Memory B cell (primary cell): ENCODE measurements at places on chromosomes 16 and 17.

GRCh38 chr17:74149597-74150427, 53.7 kb upstream of the RPL38 start:
- no peak for DNase-seq

GRCh38 chr16:57663917-57664661, 4.0 kb upstream of the ADGRG3 start:
- no peak for DNase-seq

DNA sequence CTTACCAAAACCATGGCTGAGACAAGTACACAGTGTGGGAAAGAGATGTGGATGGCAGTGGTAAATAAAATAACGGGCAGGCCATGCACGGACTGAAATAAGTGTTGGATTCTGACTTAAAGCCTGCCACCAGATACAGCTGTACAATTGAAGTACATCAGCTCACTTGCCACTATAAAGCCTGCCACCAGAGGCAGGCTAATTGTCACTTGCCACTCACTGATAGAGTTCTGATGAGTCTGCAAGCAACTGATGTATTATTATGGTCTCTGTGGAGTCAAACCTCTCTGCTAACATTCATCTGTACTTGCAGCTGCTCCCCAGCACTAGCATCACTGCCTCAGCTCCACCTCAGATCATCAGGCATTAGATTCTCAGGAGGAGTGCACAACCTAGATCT, 93.0 kb downstream of the CYTH1 start:
- no peak for DNase-seq

DNA sequence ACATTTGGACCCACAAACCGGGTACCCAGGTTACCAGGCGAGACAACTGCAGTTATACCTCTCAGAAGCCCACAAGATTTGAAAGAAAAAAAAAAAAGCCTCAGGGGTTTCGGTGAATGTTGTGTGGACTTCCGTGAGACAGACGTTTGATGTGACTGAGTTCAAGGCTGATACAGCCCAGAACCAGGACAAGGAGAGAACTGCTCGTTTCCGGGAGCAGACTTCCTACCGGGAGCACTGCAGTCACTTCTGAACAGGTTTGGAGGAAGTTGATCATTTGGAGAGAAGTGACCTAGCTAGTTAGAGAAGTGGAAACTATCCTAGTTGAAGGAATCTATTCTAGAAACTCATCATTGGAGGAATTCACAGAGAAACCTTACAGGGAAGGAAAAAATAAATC, 847 bp downstream of the CKLF start:
- no peak for DNase-seq

GRCh38 chr17:5078106-5079028, at the start of gene ZFP3:
Gene ZFP3 (plus strand): TSS chr17:5078467. CDS start chr17:5091505, 13,038 bp downstream.
- DNase-seq, result peak; percentile 72

- DNase-seq, result no peak
These were observed 5.8 kb downstream of the CDIPT start for GRCh38 chr16:29857133-29857760.

DNA sequence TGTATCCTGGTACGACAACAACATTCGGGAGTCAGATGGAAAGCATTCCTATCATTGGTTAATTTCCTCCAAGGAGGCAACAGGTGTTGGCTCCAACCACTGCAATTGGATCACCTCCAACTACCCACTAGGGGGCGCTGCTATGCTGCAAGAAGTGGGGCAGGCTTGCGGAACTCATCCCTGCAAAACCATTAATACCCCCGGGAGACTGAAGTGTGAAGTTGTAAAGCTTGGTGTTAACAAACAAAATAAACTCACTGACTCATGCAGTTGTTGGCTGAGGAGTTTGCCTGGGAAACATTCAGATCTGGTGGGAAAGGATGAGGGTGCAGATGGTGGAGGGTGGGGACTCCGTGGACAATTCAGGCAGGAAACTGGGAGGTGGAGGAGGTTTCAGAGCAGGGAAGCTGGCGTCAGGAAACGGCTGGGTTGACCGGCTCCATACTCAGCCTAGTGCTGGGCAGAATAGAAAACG, 84.9 kb downstream of the HS3ST2 start:
- peak; percentile 36 for DNase-seq

GRCh38 chr16:85514295-85514597, 98.9 kb upstream of the GSE1 start:
- DNase-seq, result no peak

DNA sequence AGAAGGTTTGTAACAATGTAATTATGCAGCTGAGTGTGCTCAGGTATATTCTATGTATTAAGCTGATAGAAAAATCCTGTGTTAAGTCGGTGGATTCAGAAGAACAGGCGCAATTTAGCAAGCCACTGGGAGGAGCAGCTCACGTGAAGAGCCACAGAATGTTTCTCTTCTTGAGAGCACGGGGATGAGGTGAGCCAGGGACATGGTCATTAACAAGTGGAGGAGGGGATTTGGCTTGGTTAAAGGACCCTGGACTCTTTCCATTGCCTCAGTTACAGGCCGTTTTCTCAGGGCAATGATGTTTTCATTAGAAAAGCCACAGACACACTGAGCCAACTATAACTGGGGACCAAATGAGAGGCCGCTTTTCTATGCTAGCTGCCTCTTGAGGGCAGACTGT, 178.7 kb downstream of the SNX29 start:
- DNase-seq, result no peak

DNA sequence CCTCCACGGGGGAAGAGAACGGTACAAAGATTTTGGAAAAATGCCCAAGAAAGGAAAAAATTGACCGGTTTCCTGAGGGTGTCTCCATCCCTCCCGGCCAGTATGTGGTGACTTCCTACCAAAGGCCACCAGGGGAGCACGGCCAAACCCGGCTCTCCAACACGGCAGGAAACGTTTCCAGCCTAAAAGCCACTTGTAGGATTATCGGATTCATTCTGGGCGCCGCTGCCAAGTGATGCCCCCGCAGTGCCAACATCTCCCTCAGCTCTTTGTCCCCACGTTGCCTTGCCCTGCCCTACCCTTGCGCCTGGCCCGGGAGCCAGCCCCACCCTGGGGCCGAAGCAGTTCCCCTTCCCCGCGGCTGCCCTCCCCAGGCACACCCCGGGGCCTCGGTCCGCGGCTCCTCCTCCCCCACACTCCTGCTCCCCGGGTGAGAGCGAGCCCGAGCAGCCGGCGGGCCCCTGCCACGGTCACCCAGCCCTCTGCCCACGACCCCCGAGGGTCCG, 688 bp downstream of the CRK start:
- peak; percentile 63 for DNase-seq

DNA sequence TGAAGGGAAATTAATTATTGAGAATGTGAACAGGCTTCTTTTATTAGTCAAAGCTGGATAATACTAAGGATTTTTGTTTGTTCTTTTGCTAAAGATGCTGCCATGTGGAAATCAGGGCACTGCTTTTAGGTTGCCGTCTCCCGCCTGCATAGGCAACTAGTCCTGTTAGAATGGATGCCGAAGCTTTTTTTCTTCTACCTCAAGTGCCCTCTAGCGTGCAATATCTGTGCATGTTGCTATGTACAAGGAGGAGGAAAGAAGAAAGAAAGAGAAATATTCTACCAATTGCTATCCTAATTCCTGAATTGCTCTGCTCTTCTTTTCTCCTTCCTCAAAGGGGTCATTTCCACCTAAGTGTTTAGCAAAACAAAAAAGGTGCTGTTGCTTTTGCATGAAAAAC, 5.2 kb upstream of the CDH8 start:
- DNase-seq, result no peak

DNA sequence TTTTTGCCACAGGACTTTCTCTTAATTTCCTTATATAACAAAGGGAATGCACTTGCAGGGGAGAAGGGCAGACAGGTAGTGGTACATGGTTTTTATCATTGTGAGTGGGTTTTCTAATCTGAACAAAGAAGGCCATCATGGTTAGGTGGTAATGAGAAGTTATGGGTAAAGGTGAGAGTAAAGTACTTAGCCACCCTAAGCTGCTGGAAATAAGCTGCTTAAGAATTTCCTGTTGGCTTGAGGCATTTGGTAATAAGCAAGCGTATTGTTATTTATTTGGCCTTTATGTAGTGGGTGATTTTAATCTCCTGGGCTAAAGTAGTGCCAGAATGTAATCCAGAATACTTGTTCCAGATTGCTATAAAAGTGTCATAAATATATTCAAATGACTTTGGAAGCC, 27.1 kb downstream of the TAC4 start:
- no peak for DNase-seq

- peak; percentile 55 for DNase-seq
These were observed 668 bp downstream of the SPATA2L start for GRCh38 chr16:89700649-89701424.

- DNase-seq, result peak; percentile 45
These were observed 65.9 kb downstream of the EMP2 start for GRCh38 chr16:10514369-10515055.

DNA sequence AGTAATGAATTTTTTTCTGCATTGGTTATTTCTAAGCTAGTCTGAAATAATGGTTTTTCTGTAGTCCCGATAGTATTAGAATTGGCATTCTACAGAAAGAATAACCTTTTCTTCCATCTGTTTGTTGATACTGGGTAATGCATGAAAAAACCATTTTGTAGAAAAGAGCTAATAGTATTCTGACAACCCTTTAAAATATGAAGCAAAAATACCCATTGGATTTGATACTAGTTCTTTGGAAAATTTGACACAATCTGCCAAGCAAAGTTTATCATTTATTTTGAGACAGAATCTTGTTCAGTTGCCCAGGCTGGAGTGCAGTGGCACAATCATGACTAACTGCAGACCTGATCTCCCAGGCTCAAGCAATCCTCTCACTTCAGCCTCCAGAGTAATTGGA, 366.8 kb upstream of the MON1B start:
- no peak for DNase-seq
